Stimulated activated CD4-positive, alpha-beta T cell treated with anti-CD3 and anti-CD28 coated beads, Interleukin-1b, Interleukin-23, amount 100 ng/mL, for 1 hour (primary cell): ENCODE measurements at places on chromosomes 3 and 15.

DNA sequence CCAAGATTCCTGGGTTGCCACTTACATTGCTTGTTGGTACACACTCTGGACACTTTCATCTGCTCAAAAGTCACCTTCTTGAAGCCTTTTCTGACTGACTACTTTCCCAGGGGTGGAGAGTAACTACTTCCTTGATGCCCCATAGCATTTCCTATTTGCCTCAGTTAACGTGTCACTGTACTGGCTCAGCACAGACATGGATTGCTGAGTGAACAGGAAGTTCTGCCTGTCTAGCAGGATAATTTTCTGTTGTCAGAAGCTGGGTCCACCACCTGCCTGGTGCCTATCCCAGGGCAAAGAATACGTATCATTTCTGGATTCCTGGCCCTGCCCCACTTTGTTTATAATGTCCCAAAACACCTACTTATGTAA is 15.3 kb upstream of the ABHD17C start:
- DNase-seq: no peak

DNA sequence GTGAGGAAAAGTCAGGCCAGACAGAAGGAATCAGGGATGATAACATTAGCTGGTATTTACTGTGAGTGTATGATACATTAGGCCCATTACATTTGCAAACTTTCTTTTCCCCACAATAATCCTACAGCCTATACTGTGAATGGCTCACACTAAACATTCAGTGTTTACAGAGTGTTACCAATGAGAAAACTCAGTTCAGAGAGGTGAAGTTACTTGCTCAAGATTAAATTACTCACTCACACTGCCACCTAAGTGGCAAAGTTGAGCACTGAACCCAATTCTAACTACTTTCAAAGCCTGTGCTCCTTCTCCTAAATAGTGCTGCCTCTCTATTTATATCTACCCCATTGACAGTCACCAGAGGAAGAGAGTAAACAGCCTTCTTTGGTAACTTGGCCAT is 8.5 kb downstream of the XPC start:
- no peak for DNase-seq

- DNase-seq: no peak
Observed at GRCh38 chr15:34358367-34358766, 8.6 kb downstream of the LPCAT4 start.

- no peak for DNase-seq
Observed at GRCh38 chr3:45125550-45126026, 20.6 kb downstream of the CDCP1 start.

- no peak for DNase-seq
Observed at GRCh38 chr3:132160198-132160597, 125.4 kb upstream of the CPNE4 start.

GRCh38 chr3:53804697-53805462 is 41.3 kb downstream of the CHDH start:
- DNase-seq: no peak

DNA sequence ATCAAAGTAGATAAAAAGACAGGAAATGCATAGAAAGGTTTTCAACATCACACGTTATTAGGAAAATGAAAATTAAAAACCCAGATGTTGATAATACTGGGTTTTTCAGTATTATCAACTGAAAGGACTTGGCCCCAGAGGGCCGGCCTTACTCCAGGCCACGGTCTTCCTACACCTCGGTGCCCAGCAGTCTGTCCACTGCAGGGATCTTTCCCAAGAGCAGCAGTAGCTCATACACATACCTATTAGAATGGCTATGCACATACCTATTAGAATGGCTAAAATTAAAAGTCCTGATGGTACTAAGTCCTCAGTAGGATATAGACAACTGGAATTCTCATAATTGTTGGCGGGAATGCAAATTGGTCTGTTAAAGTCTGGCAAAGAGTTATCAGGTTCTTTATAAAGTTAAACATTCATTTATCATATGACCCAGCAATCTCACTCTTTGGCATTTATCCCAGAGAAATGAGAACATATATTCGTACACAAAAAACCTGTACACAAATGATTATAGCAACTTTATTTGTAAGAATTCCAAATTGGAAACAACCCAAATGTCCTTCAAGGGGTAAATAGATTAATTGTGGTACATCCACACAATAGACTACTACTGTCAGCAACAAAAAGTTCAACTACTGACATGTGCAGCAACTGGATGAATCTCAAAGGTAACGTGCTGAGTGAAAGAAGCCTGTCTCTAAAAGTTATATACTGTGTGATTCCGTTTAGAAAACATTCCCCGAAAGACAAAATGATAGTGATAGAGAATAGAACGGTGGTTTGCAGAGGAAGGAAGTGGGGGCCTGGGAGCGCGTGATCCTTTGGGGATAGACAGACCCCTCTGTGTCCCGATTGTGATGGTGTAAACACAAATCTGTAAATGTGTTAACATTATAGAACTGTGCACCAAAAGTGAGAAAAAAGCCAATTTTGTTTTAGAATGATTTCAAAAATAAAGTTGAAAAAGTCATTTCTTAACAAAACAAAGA is 62.3 kb downstream of the MCTP2 start:
- DNase-seq: no peak

DNA sequence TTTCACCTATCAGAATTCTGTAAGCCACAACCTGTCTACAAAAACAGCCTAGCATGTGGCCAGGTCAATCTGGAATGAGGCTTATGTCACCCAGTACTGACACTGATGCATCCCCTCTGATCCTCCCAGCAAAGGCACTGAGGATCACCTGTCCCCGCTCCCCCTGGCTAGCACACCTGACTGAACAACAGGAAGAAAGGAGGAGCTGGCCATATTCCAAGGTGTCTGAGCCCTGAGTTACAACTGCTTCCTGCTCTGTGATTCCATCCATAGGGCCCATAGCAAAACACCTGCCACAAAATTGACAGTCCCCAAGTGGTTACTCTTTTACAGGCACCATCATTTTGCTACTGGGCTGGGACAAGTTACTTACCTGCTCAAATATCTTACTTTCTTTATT is 555.5 kb upstream of the CFAP20DC start:
- no peak for DNase-seq

- DNase-seq: no peak
Observed at GRCh38 chr3:78895528-78895927, 872.3 kb downstream of the ROBO1 start.

DNA sequence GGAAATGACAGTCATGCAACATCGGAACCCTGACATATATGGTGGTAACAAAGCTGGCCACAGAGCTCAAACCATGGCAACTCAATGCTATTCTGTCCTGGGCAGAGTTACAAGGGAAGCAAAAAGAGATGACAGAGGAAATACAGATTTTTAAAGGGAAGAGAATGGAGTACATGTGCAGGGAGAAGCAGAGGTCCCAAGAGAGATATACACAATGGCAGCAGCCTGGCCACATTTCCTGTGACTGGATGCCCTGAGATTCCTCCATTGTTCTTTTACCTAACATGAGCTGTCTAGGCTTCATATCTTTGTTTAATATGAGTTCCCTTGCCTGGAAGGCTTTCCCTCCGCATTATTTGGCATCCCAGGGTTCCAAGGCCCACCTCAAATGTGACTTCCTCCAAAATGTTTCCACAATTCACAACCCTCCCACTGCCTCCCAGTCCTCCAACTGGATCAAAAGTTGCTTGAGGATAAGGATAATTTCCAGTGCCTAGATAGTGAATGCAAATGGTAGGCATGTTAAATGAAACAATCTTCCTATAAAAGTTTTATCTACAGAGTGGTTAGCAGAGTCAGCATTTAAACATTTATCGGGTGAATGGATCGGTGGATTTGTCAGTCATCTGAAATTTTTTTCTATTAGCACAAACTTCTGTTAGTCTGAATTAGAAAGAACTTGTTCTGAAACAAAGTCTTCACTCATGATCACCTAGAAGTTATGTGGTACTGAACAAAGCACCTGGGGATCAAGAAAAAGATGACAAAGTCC is 86.2 kb downstream of the DHX30 start:
- DNase-seq: no peak

DNA sequence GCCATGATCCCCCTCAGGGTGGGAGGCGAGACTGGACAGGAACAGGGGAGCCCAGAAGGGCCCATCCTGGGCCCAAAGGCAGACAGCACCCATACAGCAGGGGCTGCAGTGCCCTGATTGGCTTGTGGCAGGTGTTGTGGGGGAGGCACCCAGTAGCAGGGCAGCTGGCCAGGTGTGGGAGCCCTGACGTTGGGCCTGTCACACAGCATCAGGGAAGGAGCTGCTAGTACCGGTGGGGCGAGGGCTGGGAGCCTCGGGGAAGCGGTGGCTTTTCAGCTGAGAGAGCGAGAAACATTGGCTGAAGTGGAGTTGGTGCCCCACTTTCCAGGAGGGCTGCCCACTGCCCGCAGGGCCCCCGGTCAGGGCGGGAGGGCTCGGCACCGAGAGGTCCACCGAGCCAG is 19.7 kb upstream of the CYP11A1 start:
- DNase-seq: no peak

DNA sequence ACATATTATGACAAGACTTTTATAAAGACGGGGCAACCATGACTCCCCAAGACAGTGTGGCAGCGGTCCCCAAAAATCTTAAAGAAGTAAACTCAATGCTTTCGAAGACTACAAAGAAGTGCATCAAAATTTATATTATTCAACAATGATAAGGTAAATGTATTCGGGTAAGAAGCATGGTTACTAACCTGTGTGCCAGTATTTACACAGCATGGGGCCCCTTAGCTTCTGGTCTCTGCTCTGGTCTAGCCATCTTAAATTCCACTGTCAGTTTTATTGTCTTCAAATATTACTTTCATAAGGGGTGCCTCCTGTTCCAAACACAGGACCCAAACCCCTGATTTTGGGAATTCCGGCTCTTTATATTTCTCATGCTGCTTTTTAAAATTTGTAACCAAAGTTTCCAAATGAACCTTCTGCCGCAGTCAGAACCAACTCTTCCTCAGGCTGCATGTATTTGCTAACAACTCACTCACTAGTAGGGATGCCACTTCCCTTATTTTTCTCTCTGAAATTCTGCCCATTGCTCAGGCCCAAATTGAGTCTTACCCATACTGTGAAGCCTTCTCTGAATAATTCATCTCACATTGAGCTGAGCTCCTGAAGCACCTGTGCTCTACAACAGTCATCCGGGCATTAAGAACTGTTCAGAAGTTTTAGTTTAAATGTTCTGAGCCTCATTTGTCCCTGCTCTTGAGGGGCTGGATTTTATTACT is 1.2 kb downstream of the TTC23 start:
- no peak for DNase-seq

DNA sequence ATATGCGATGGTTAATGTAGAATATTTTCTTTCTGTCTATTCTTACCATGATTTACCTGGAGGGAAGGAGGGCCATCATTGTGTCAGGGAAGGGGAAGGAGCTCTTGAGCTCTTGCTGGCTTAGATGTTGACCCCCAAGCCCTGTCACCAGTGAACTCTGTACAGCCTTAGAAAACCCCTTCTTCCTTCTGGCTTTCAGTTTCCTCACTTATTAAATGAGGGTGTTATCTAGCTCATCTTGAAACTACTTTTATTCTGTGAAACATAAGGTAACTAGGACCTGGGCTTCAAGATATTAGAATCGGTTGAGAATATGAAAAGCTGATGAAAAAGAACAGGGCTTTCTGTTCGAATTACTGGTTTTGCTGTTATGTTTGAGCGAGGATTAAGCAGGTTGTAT is 25.1 kb upstream of the UTS2B start:
- no peak for DNase-seq

DNA sequence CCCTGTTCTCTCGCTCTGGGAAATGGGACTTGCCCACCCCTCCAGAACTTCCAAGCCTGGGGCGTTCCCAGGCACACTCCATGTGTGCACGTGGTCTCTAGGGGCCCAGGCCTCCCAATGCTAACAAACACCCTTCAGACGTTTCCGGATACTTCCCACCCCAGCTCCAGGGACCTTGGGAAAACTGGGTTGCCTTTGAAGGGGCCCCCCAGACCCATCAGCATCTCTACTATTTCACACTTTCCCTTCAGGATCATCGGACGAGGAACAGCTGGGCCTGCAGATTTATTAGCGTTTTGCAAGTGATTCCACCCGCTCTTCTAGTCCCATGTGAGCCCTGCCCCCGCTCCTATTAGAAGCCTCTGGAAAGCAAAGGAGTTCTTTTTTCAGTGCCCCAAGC is 63.2 kb downstream of the MAGEF1 start:
- DNase-seq: no peak

DNA sequence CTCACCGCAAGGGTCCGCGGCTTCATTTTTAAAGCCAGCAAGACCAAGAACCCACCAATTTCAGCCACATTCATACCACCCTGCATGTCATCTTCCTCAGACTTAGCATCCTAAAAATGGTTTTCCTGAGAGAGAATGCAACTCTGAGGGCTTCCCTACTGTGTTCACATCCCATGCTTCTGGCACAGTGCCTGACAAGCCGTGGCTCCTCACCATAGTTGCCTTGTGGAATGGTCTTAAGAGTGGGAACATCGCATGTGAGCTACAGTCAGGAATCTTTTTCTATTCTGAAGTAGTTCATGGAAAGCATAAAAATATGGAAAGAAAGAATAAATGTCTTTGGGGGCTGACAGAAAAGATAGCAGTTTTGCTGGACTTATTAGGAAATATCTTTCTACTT is 120.3 kb downstream of the RAP2B start:
- DNase-seq: no peak

GRCh38 chr3:109070211-109070610 is 47.7 kb downstream of the MORC1 start:
- no peak for DNase-seq

- DNase-seq: no peak
Observed at GRCh38 chr3:117756563-117756962, 1047.0 kb downstream of the TUSC7 start.

DNA sequence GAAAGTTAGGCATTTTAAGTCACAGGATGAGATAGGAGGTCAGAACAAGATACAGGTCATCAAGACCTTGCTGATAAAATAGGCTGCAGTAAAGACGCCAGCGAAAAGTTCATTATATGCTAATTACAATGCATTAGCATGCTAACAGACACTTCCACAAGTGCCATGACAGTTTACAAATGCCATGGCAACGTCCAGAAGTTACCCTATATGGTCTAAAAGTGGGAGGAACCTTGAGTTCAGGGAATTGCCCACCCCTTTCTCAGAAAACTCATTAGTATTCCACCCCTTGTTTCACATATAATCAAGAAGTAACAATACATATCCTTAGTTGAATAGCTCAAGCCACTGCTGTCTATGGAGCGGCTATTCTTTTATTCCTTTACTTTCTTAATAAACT is 92.7 kb upstream of the PLXND1 start:
- DNase-seq: no peak

- no peak for DNase-seq
Observed at GRCh38 chr3:180911876-180912303, 580 bp upstream of the FXR1 start.

GRCh38 chr3:178916223-178916622 is 155.4 kb downstream of the ZMAT3 start:
- DNase-seq: no peak
